ENCODE measurements at places on chromosomes 3 and 15.

- no peak for DNase-seq
These were observed 12.0 kb downstream of the C3orf22 start for GRCh38 chr3:126546549-126547239.

GRCh38 chr15:43239732-43240491, 19.1 kb upstream of the EPB42 start:
- no peak for DNase-seq

GRCh38 chr3:20574746-20575145, 388.7 kb upstream of the SGO1 start:
- peak; percentile 73 for DNase-seq

GRCh38 chr15:33453761-33454160, 143.0 kb downstream of the RYR3 start:
- DNase-seq = no peak

DNA sequence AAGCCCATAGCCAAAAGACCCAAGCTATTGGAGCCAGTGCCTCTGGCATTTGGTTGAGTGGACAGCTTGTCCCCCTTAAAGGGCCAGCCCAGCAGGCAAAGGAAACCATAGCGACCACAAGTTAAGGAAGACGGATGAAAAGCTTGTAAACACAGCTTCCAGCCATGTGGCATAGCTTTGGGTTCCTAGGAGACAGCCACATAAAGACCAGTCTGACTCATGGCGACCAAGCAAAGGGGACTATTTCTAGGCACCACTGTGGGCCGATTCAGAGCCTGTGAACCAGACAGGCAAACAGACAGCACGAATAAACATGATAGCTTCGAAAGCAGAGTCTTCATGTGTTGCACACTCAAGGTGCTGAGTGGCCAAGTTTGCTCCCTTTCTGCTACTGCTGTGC, 30.5 kb upstream of the SRGAP3 start:
- no peak for DNase-seq

DNA sequence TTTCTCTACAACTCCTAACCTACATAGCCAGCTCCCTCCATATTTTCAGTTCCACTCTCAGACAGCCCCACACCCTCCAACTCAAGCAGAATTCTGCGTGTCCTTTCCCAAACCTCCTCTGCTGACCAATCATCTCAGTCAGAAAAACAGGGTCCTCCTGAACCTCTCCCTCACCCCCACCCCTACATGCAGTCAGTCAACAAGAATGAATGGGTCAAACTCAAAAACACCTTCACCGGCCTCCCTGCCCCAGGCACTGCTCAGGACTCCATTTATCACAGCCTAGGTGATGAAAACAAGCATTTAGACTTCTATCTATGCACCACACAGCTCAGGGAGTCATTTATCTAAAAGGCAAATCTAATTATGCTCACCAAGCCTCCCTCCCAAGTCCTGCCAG, 32.4 kb downstream of the MYL3 start:
- no peak for DNase-seq

DNA sequence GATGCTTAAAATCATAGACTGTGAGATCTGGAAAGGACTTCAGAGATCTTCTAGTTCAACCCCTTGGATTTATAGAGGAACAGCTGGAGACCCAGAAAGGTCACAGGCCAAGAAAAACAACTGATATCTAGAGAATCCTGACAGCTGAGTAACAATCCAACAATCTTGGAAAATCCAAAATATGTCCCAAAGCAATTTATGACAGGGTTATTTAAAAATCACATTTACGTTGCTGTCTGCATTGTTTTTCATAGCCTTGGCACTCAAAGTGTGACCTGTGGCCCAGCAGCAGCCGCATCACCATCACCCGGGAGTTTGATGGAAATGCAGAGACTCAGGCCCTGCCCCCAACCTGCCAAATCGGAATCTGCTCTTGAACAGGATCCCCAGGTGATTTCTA, 78.8 kb downstream of the FBN1 start:
- DNase-seq = no peak

GRCh38 chr15:52257734-52258062, 37.9 kb downstream of the MYO5C start:
- no peak for DNase-seq

GRCh38 chr3:53828581-53828980, 17.6 kb downstream of the CHDH start:
- DNase-seq = no peak

- DNase-seq = no peak
These were observed 105.9 kb upstream of the PIAS1 start for GRCh38 chr15:67948215-67948614.

DNA sequence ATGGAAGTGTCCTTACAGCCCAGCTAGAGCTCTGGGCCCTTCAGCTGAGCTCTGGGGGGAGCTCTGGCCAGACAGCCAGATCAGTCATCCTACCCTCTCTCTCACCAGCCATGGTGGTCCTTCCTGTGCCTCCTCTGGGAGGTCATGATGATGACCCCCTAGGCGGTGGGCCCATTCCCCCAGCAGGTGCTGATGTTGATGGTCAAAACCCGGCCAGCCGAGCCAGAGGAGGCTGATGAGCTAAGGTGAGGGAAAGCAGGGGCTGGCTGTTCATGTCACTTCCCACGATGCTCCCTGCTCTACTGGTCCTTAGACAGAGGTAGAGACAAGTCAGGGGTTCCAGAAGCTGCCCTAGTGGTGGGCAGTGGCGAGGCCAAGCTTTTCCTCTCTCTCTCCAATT, 35.0 kb downstream of the GRAMD2A start:
- DNase-seq = no peak

DNA sequence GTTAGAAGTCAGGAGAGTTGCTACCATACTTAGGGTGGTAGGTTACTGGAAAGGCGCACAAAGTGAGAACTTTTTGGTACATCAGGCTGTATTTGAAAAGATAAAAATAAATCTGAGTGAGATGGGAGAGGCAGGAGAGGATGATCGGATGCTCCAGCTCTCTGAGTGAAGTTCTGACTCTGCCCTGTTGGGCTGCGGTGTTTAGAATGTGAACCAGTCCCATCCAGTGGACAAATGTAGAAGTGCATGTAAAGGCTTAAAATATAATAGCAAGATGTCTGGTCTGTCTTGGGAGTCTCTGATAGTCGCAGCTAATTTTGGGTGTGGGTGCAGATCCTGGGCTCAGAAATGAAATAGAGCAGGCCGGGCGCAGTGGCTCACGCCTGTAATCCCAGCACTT, 30.4 kb downstream of the ACKR2 start:
- DNase-seq = peak; percentile 41

DNA sequence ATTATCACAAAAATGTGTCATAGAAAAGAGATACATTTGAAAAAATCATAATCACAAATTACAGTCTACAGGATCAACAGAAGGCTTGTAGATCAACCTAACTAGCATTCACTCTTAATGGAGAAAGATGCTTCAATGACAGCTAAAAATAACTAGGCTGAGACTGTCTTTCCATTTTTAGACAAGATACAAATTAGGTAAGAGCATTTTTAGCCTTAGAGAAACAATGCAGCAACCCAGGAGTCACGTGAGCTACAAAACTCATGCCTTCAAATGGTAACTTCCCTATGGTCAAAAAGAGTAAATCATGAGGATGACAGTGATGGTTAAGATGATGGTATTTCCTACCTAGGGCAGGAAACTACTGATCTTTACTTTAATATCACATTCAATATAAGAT, 415.4 kb downstream of the MAGI1 start:
- no peak for DNase-seq

DNA sequence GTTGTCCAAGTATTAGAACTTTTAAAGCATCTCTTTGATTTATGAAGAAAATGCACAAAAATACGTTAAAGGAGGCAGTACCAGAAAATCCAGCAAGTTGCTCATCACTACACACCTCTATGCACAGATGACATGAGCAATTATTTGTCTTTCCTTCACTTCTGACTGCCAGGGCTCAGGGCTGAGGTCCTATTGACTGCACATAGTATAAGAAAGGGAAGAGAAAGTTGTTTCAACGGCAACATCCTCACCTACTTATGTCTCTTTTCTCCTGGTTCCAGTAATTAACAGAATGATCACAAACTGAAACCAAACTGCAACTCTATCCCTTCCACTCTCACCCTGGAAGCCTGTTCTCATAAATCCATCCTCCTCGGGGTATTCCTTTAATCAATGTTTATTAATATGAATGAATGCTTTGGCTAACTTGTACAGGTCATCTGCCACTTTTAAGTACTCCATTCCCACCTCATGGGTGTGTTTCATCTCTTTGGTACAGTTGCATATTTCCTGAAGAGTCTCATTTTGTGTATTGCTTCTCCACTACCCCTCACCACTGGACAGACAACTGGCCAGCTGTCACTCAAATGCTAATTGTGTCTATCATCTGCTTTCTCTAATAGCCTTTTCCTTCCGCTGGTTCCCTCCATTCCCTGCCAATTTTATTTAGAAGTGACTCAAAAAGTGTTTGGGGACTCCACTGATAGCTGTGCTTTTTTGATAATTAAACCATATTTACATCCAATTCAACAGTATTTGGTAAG, 34.5 kb downstream of the RAB27A start:
- DNase-seq = no peak

DNA sequence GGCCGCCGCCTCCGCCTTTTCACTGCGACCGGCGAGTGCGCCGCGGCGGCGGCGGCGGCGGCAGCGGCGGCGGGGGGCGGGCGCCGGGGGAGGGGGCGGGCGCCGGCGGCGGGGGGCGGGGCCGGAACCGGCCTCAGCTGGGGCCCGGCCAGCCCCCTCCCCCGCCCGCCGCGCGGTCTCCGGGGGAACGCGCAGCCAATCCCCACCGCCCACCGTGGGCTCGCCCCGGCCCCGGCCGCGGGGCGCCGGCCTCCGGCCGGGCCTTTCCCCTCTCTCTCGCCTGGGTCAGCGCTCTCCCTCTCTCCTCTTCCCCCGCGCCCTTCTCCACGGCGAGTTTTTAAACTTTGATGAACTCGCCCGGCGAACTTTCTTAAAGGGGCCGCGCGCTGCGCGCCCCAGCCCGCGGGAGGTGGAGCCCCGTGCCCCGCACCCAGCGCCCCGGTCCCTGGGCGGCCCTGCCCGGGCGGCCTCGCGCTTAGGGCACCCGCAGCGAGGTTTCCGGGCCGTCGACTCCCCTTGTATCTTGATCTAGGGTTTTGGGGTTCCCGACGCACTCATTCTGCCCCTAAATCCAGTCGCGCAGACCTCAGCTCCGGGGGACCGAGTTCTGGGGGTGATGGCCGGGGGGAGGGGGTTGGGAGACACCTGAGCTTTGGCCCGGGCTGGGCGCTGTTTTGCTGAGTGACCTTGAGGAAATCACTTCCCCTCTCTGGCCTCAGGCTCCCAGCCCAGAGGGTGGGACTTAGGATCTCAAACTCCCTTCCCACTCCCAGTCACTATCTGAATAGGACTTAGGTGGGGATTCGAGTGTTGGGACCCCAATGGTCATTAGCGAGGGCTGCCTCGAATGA, at the start of gene RBPMS2:
RBPMS2 (minus strand) TSS at position 39 of the 851 bp plus-strand sequence. CDS start 270 bp downstream, outside the sequence.
- DNase-seq = no peak

DNA sequence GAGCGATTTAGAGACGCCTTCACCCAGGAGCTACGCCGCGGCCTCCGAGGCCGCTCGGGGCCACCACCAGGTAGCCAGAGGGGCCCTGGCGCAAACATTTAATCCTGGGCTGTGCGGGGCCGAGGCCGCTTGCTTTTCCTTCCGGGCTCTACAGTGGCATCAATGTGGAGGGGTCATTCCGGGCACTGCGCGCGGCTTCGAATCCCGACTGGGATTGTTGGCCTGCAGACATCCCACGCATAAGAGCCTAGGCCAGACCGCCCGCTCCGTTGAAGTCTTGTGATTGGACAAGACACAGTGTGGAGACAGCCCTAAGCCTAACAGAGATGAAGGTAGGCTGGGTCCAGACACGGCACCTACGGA, 568 bp upstream of the NCBP2 start:
- no peak for DNase-seq

- no peak for DNase-seq
These were observed 537.2 kb upstream of the IL12A start for GRCh38 chr3:159451482-159451881.

GRCh38 chr3:107969994-107970819, 120.6 kb downstream of the CD47 start:
- no peak for DNase-seq

- DNase-seq = no peak
These were observed 7.3 kb upstream of the LEKR1 start for GRCh38 chr3:156818890-156819289.

DNA sequence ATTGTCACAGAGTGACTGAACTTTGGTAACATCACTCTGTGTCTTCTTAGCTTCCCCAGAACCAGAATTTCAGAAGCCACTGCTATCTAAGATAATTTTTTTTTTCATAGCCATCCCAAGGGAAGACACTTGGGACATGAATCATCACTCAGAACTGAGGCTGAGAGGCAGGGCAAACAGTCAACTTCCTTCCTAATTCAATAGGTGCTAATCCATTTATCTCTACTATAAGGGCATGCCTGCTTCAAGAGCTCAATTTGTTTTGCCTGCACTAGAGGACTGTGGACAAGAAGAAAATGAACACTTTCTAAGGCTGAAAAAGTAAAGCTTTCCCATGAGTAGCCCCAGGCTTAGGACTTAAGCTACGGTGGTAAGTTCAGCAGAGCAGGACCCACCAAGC, 56.7 kb upstream of the MYRIP start:
- DNase-seq = no peak

- DNase-seq = no peak
These were observed 38.0 kb upstream of the DPH6 start for GRCh38 chr15:35583863-35584528.

DNA sequence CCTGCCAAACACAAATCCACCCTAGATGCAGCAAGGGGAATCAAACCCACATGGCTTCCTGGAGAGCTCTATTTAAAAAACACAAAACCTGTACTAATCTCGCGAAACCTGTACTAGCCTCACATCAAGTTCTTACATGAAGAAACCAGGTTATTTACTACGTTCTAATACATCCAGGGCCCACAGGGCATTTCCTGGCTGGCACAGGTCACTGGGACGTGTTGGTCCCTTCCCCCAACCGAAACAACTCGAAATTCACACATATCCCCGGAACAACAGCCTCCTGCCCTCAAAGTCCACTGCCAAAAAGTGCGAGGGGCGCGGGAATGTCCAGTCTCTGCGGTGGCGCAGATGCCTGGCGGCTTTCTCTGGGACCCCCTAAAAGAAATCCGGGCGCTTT, 955 bp downstream of the CDCP1 start:
- no peak for DNase-seq

DNA sequence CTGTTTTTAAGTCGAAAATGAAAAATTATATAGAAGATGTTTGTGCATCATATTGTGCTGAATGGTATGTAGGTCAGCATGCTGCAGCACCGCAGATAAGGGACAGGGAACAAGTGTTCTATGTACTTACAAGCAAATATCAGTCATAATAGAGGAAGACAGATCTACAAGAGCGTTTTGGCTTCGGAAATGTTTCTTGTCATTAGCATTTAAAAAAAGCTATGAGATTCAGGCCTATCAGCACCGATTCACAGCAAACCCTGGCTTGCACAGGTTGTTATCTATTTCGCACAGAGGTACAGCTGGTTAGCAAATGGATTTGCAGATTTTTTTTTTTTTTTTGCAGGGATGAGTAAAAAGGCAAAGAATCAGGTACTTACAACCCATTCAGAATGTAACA, 204.2 kb upstream of the TBC1D5 start:
- DNase-seq = no peak

- DNase-seq = no peak
These were observed 120.0 kb upstream of the DCBLD2 start for GRCh38 chr3:99021466-99021865.

GRCh38 chr3:20511863-20512505, 326.0 kb upstream of the SGO1 start:
- peak; percentile 49 for DNase-seq
